ENCODE measurements at places on chromosomes 2 and 18.

DNA sequence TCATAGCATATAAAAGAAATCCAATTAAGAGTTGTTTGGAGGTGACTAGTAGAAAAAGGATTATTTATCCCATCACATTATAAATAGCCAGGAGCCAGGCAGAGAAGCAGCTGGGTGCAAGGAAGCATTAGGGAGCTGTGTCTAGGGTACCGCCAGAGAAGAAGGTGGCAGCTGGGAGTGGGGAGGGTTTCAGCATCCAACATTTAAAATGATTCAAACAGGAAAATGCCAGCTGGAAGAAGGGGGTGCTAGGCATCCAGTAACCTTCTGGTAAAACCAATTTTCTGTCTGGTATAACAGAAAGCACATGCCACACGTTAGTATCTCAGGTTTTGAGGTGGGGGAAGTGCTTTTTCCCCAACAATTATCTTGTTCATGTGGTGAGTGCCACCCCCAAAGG, 452.4 kb downstream of the ZEB2 start:
- H3K4me3 ChIP-seq: no peak overlapping the region
- H3K27me3 ChIP-seq: no peaks in the 10 kb centered on the region
- no peaks in the 10 kb centered on the region for H3K36me3 ChIP-seq
- no peak for ATAC-seq

GRCh38 chr2:134838143-134838620, at the start of gene ACMSD:
ACMSD (plus strand) TSS chr2:134838616; CDS start chr2:134838683, 67 bp downstream.
- H3K4me1 ChIP-seq: no peaks in the 10 kb centered on the region
- H3K4me3 ChIP-seq: no peak within 1 kb of the TSS
- H3K27ac ChIP-seq: no peak within 1 kb of the TSS
- no peak for ATAC-seq
- no peaks in the 10 kb centered on the region for H3K36me3 ChIP-seq

DNA sequence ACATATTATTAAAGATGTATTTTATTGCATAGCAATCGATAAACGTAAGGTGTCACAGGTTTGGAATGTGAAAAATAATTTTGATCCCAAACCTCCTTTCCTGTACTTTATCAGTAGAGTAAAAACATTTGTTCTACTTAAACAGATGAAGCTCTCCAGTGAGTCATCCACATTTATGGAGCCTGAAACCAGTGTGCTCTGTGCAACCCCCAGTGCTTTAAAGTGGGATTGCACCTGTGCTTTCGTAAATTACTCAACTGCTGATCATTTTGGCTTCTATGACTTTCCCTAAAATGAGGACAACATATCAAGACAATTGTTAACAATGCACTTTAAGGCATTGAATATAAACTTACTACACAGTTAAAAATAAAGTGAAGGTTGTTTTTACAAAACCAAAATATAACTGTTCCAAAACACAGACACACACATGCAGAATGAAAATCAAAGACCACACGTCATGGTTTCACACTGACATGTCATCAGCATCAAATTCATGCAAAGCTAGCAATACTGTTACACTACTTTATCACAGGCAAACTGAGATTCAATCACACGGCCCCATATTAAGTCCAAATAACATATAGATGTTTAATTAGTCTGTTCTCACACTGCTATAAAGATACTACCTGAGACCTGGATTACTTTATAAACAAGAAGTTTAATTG, 9.7 kb downstream of the TMEM18 start:
- H3K36me3 ChIP-seq: no peaks in the 10 kb centered on the region

- no peaks in the 10 kb centered on the region for H3K4me1 ChIP-seq
- H3K27ac ChIP-seq: no peak overlapping the region
- H3K36me3 ChIP-seq: no peaks in the 10 kb centered on the region
- peaks cover 49% of the 10 kb centered on the region for H3K27me3 ChIP-seq
- ATAC-seq: no peak
Observed at GRCh38 chr2:118202707-118203303, 114.5 kb downstream of the INSIG2 start.

- no peak for ATAC-seq
- H3K27ac ChIP-seq: no peak overlapping the region
- no peaks in the 10 kb centered on the region for H3K36me3 ChIP-seq
- no peaks in the 10 kb centered on the region for H3K27me3 ChIP-seq
Observed at GRCh38 chr2:159129824-159130223, 156.7 kb downstream of the WDSUB1 start.

Measured in gastroesophageal sphincter (tissue), 4 donors.